ENCODE measurements at places on chromosomes 12 and 14. TPM values are rescaled to one million over a fixed set of nuclear protein-coding genes. Genes with fewer than 3 reads are reported as not detected.

ALDH2 gene
- 70.9 TPM for total RNA-seq

MEG3 gene
- total RNA-seq, result 7.4 TPM

MMP19 gene
- 0.44 TPM for total RNA-seq

DNA sequence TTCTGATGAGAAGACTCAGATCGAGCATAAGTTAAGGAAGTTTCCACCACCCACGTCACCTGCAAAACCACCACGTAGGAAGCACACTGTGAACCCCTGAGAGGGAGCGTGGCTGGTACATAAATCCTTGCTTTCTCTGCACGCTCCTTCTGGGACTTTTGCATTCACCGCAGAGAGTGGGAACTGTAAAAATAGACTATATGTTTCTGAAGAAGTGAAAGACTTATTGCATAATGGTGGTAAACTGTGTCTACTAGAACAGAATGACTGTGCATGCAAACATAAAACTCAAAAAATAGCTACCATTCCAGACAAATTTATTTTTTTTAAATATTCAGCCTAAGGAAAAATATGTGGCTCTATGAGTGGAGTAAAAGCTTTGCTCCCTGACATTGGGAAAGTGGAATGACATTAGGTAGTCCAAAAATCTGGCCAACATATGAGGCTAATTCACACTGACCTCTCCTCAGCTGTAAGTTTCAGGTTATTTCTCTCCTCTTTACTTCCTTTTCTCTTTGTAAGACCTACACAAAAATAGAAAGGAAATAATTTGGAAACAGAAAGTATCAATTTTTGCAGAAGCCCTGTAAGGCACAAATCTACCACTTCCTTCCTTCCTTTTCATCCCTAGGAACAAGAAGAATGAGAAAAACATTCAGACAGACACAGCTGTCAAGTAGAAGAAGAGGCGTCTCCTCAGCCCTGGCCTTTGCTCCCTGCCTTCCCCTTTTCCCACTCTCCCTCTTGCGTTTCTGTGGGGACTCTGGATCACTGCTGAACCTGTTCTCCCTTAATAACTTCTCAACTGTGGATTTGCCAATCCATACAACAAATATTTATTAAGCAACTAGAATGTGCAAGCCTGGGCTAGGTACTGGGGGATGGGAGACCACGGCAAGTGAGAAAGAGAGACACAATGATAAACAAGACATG is 264.3 kb upstream of the FOXN3 start:
- no peak for DNase-seq

All from gastrocnemius medialis (tissue), 4 donors.